ENCODE measurements at places on chromosomes 16 and 17.

GRCh38 chr17:57944908-57945307 is 10.3 kb downstream of the CUEDC1 start:
- DNase-seq: no peak
- no peaks in the 10 kb centered on the region for H3K27me3 ChIP-seq
- H3K27ac ChIP-seq: no peak overlapping the region
- H3K4me3 ChIP-seq: no peak overlapping the region
- peaks cover 13% of the 10 kb centered on the region for H3K4me1 ChIP-seq
- H3K36me3 ChIP-seq: no peaks in the 10 kb centered on the region

DNA sequence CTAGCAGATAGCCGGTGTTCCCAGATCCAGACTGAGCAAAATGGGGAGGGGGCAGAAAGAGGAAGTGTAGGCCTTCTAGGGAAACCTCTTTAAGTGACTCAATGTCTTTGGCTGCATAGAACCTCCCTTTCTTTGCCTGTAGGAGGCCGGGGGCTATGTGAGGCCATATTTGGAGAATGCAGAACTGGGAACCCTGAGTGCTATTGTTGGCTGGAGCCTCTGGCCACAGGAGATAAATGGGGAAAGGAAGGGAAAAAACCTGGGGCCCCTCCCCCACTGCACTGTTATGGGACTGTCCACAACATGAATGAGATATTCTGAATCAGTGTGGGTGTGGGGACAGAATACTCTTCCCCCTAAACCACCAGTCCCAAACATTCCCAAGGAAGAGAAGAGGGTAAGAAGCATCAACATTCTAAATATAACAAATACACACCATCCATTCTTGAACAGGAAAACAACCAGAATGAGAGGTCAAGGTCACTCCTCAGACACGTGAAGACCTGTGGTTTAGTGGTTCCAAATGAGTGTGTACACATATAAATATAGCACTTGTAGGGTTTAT is 2.4 kb downstream of the VPS25 start:
- no peaks in the 10 kb centered on the region for H3K36me3 ChIP-seq
- no peaks in the 10 kb centered on the region for H3K27me3 ChIP-seq
- DNase-seq: no peak
- H3K27ac ChIP-seq: no peak overlapping the region

DNA sequence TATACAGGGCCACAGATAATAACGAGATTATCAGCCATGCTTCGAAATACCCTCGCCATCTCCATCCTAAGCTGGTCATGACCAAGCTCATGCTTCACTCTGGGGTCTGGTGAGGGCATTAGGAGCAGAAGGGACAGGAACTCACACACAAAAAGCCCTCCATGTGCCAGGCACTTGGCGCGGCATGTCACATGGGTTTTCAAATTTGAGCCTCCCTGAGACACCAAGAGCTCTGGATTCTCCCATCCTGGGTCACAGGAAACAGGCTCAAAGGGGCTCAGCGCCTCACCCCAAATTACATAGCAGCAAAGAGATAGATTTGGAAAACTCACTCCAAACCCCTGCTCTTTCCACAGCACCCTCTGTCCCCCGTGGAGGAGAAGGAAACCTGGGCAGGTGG is 239.5 kb downstream of the GSG1L start:
- no peaks in the 10 kb centered on the region for H3K36me3 ChIP-seq
- no peak overlapping the region for H3K27ac ChIP-seq
- H3K4me1 ChIP-seq: no peaks in the 10 kb centered on the region
- no peaks in the 10 kb centered on the region for H3K27me3 ChIP-seq
- H3K4me3 ChIP-seq: no peak overlapping the region

GRCh38 chr17:77704048-77704815 is 254.3 kb upstream of the TNRC6C start:
- H3K4me1 ChIP-seq: no peaks in the 10 kb centered on the region
- no peak for DNase-seq
- H3K36me3 ChIP-seq: no peaks in the 10 kb centered on the region
- H3K4me3 ChIP-seq: no peak overlapping the region
- no peaks in the 10 kb centered on the region for H3K27me3 ChIP-seq

DNA sequence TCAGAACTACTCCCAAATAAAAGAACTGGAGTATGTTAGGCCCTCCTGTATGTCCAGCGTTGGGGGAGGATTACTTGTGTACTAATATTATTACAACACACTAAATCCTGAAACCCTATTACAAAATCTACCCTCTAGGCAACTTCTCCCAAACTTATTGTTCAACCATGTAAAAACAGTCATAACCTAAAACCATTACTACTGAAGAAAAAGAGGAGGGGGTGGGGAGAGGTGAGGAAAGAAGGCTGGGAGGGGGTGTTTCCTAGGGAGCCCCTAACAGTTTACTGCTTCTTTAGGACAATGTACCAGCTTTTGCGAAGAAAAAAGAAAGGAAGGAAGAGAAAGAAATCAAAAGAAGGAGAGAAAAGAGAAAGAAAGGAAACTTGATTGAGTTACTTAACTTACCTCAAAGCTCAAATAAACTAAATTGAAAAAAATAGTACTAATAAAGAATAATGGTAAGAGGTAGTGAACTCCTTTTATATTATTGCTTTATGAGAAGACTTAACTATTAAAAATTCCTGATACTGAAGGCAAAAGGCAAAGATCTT is 2.3 kb downstream of the SALL1 start:
- peak overlapping the region; percentile 34 for H3K4me3 ChIP-seq
- no peak overlapping the region for H3K27ac ChIP-seq
- DNase-seq: no peak
- no peaks in the 10 kb centered on the region for H3K4me1 ChIP-seq
- H3K27me3 ChIP-seq: no peaks in the 10 kb centered on the region
- H3K36me3 ChIP-seq: no peaks in the 10 kb centered on the region

DNA sequence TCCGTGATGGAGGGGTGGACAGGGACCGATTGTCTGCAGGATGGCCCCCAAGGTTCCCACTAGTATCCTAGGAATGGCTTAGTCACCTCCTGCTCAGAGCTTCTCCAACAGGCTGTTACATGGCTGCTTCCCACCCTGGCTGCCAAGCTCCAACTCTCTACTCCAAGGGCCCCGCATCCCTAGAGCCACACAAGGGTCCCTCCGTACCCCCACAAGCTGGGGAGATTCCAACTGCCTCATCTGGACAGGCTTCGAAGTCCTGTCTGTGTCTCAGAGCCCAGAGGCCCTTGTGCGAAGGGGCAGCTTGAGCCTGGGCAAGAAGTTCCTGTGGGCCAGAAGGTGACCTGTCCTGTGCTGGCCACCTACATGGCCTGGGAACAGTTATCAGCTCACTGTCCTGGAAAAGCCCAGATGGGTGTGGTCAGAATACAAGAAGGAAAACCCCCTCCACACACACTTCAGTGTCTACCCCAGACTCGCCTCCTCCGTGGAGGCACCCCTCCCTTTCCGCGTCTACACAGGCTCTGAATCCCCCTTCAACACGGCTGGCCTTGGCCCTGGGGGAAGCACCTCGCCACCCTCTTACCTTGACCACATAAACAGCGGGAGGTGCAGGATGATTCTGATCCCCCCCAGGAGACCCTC is 586 bp downstream of the MEAK7 start:
- H3K4me1 ChIP-seq: peaks cover 14% of the 10 kb centered on the region
- H3K27ac ChIP-seq: peak overlapping the region; percentile 80
- no peaks in the 10 kb centered on the region for H3K27me3 ChIP-seq
- H3K36me3 ChIP-seq: no peaks in the 10 kb centered on the region
- H3K4me3 ChIP-seq: peak overlapping the region; percentile 83

GRCh38 chr17:68446626-68447041 is 10.7 kb downstream of the WIPI1 start:
- no peaks in the 10 kb centered on the region for H3K27me3 ChIP-seq
- H3K36me3 ChIP-seq: no peaks in the 10 kb centered on the region
- no peak overlapping the region for H3K27ac ChIP-seq
- H3K4me3 ChIP-seq: no peak overlapping the region
- H3K4me1 ChIP-seq: peaks cover 25% of the 10 kb centered on the region
- no peak for DNase-seq
